ENCODE measurements at places on chromosomes 2 and 18. TPM values are rescaled to one million over a fixed set of nuclear protein-coding genes. Genes with fewer than 3 reads are reported as not detected.

The SERPINB13 gene
- not detected for total RNA-seq

The IL1RL1 gene
- total RNA-seq: not detected

The POTEI gene
- total RNA-seq: not detected

The RPRD1A gene
- total RNA-seq: 29.2 TPM

The FN1 gene
- 0.44 TPM for total RNA-seq

The CRYGC gene
- total RNA-seq: not detected

The PROKR1 gene
- total RNA-seq: not detected

DNA sequence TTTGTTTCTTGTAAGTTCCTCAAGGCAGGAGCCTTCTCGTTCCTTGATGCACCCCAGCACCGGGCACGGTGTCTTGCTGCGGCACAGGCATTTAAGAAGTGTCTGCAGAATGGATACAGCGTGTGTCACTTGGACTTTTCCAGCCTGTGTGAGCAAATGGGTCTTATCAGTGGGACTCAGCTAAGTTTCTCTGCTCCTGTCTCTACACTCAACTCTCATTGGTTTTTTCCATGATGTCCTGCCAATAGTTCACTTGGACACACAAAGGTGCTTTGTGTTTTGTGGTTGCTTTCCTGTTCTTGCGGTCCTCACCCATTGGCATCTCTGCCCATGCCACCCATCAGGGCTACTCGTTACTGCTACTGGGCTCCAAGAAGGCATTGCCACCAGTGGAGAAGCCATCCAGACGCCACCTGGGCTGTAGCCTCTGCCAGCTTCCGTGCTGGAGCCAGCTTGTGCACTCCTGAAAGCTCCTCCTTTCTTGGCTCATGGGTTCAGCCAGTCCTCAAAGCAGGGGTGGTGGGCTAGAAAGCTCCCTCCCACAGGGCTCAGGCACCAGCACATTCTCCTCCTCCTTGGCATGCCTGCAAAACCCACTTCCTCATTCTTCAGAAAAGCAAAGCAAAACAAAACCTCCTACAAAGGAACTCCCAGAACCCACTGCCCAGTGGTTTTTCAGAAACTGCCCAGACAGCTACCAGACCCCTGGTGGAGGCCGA is 41.4 kb downstream of the IL1R2 start:
- H3K4me1 ChIP-seq: peaks cover 35% of the 10 kb centered on the region
- H3K4me3 ChIP-seq: no peak overlapping the region
- DNase-seq: peak; percentile 35
- H3K27ac ChIP-seq: peak overlapping the region; percentile 82
- H3K36me3 ChIP-seq: peaks cover 11% of the 10 kb centered on the region

GRCh38 chr2:27049422-27050280 is 1.8 kb upstream of the AGBL5 start:
- H3K27ac ChIP-seq: peak overlapping the region; percentile 98
- peaks cover 5% of the 10 kb centered on the region for H3K27me3 ChIP-seq
- peak; percentile 53 for DNase-seq
- peaks cover 5% of the 10 kb centered on the region for H3K36me3 ChIP-seq
- H3K4me3 ChIP-seq: peak overlapping the region; percentile 96
- H3K4me1 ChIP-seq: peaks cover 23% of the 10 kb centered on the region

DNA sequence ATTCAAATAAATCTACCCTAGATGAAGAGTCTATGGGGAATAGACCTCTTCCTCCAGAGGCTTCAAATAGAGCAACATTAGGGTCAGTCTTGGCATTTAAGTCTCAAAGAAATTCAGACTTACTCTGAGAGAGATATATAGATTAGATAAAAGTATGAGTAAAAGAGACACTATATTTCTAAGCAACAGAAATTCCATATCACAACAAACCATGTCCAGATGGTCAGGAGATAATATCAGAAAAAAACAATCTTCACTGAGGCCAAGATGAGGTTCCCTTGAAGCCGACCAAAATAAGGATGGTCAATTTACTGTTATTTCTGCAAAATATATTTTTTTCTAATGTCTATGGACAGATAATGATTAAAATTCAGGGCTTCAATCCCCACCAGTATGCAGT is 89.1 kb upstream of the NOSTRIN start:
- H3K27ac ChIP-seq: no peak overlapping the region
- no peaks in the 10 kb centered on the region for H3K27me3 ChIP-seq
- peaks cover 6% of the 10 kb centered on the region for H3K36me3 ChIP-seq
- H3K4me1 ChIP-seq: peaks cover 13% of the 10 kb centered on the region

DNA sequence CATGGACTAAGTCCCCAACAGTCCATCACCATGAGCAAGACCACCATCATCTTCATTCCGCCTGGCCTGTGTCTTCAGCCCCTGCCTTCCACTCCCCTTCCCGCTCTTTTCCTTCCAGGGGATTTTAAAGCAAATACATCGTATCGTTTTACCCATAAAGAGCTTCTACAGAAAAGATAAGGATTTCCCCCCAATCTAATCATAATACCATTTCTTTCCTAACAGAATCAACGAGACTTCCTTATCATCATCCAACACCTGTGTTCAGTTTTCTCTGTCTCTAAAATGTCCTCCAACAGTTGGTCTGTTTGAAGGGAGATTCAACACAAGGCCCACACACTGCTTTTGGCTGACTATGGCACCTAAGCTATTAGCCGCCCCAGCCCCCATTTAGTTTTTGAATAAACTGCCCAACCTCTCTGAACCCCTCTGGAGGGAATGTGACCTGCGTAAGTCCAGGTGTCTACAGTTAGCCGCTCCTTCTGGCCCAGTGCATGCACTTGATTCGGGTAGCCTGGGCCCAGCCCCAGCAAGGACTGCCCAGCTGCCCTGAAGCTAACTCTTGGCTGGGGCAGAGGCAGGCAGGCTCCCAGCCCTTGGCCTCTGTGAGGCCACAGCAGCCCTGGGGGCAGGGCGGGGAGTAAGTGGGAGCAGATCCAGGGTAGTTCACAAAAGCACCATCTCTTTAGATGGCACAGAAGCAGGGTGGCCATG is 25.3 kb upstream of the SEMA4C start:
- no peak overlapping the region for H3K4me3 ChIP-seq
- no peaks in the 10 kb centered on the region for H3K36me3 ChIP-seq
- H3K4me1 ChIP-seq: peaks cover 62% of the 10 kb centered on the region
- H3K27me3 ChIP-seq: no peaks in the 10 kb centered on the region

DNA sequence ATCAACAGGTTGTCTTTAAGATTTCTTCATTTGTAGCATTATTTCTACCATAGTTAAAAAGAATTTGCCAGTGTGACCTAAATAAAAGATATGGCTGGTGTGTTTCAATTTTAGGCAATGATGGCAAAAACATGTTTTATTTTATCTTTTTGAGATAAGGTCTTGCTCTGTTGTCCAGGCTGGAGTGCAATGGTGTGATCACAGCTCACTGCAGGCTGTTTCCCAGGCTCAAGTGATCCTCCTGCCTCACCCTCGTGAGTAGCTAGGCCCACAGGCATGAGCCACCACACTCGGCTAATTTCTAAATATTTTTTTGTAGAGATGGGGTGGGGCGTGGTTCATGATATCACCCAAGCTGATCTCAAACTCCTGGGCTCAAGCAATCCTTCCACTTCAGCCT is 47.0 kb upstream of the COBLL1 start:
- no peak overlapping the region for H3K4me3 ChIP-seq
- DNase-seq: no peak
- no peak overlapping the region for H3K27ac ChIP-seq
- H3K27me3 ChIP-seq: no peaks in the 10 kb centered on the region
- H3K4me1 ChIP-seq: no peaks in the 10 kb centered on the region

DNA sequence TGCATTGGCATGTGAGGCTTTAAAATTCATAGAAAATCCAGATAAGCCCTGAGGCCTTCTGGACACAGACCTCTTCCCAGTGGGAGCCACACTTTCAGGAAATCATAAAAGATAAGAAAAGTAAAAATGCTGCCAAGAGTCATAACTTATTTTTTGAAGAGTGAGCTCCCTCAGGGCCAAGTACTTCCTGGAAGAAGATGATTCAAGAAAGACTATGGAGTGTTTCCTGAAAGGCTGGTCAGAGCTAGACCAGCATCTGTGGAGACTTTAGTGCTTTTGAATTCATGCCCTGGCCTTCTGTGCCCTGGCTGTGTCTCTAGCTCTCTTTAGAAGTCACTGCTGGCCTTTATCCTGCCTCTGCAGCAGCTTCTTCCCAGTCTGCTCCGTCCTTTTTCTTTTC is 6.4 kb upstream of the XDH start:
- H3K27me3 ChIP-seq: peaks cover 5% of the 10 kb centered on the region
- H3K27ac ChIP-seq: no peak overlapping the region
- H3K4me1 ChIP-seq: peaks cover 6% of the 10 kb centered on the region
- H3K36me3 ChIP-seq: peaks cover 3% of the 10 kb centered on the region
- DNase-seq: no peak

- no peak overlapping the region for H3K4me3 ChIP-seq
- no peaks in the 10 kb centered on the region for H3K36me3 ChIP-seq
- peaks cover 11% of the 10 kb centered on the region for H3K27me3 ChIP-seq
- no peak for DNase-seq
- H3K27ac ChIP-seq: no peak overlapping the region
These were observed 20.7 kb downstream of the LIPG start for GRCh38 chr18:49582579-49582978.

GRCh38 chr2:230931556-230932231 is 6.7 kb upstream of the GPR55 start:
- no peak overlapping the region for H3K27ac ChIP-seq
- no peak overlapping the region for H3K4me3 ChIP-seq
- peaks cover 5% of the 10 kb centered on the region for H3K36me3 ChIP-seq
- peaks cover 20% of the 10 kb centered on the region for H3K4me1 ChIP-seq
- peaks cover 4% of the 10 kb centered on the region for H3K27me3 ChIP-seq
- DNase-seq: no peak

DNA sequence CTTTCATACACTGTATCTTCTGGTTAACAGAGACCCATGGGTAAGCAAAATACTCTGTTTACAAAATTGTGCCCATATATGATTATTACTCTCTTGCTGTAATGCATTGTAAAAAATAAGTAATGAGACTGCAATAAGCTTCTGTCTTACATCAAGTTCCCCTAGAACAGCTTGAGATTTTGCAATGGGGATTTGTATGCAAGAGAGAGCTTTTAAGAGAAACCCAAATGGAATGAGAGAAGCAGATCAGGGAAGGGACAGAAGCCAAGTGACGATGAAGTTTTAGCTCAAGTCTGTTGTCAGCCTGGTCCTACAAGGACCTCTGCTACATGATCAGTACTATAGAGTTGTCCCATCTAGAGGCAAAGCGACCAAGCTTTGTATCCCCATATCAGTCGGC is 218.1 kb upstream of the VWC2L start:
- no peaks in the 10 kb centered on the region for H3K27me3 ChIP-seq
- H3K4me1 ChIP-seq: no peaks in the 10 kb centered on the region
- DNase-seq: no peak
- H3K36me3 ChIP-seq: no peaks in the 10 kb centered on the region
- no peak overlapping the region for H3K27ac ChIP-seq

DNA sequence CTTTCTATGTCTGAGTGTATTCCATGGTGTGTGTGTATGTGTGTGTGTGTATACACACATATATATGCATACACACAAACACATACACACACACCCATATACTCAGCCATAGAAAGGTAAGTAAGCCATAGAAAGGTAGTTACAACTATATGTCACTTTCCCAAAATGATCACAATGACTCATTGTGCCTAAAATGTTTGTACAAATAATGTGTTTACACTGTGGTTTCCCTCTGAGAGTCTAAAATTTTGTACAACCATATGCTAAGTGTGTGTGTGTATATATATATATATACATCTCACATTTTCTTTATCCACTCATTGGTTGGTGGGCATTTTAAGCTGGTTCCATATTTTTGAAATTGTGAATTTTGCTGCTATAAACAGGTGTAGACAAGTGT is 55.3 kb upstream of the CSRNP3 start:
- H3K36me3 ChIP-seq: no peaks in the 10 kb centered on the region
- no peak for DNase-seq
- H3K4me1 ChIP-seq: no peaks in the 10 kb centered on the region
- no peak overlapping the region for H3K4me3 ChIP-seq
- no peak overlapping the region for H3K27ac ChIP-seq

GRCh38 chr18:41928581-41928980 is 26.5 kb upstream of the PIK3C3 start:
- H3K36me3 ChIP-seq: no peaks in the 10 kb centered on the region
- H3K4me3 ChIP-seq: no peak overlapping the region
- no peak for DNase-seq
- peaks cover 12% of the 10 kb centered on the region for H3K27me3 ChIP-seq
- H3K4me1 ChIP-seq: no peaks in the 10 kb centered on the region

- H3K27ac ChIP-seq: no peak overlapping the region
- H3K4me1 ChIP-seq: peaks cover 5% of the 10 kb centered on the region
- no peaks in the 10 kb centered on the region for H3K36me3 ChIP-seq
- DNase-seq: no peak
- peak overlapping the region; percentile 11 for H3K4me3 ChIP-seq
These were observed 48.2 kb upstream of the SP3 start for GRCh38 chr2:174013315-174013751.

DNA sequence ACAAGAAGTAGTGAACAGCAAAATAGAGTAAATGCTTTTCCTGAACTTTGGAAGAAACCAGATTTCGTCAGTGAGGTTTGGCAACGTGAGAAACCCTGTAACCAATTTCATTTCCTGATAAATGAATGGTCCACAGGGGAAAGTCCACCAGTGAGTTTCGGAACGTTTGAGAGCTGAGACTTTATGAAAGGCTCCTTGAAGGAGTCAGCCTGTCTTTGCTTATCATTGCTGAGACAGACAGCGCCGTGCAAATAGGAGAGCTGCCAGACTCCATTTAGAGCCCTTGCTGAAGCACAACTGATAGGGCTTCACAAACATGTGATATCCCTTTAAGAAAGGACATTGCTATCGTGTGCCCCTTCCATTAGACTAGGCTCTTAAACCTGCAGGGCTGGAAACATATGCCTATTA is 121.8 kb upstream of the SMAD7 start:
- no peak for DNase-seq
- H3K27me3 ChIP-seq: no peaks in the 10 kb centered on the region
- H3K4me3 ChIP-seq: no peak overlapping the region
- H3K4me1 ChIP-seq: peaks cover 6% of the 10 kb centered on the region

- no peak overlapping the region for H3K4me3 ChIP-seq
- no peaks in the 10 kb centered on the region for H3K36me3 ChIP-seq
- peaks cover 3% of the 10 kb centered on the region for H3K4me1 ChIP-seq
- H3K27me3 ChIP-seq: peaks cover 66% of the 10 kb centered on the region
- H3K27ac ChIP-seq: no peak overlapping the region
These were observed 378.3 kb downstream of the MTX2 start for GRCh38 chr2:176647325-176648165.

DNA sequence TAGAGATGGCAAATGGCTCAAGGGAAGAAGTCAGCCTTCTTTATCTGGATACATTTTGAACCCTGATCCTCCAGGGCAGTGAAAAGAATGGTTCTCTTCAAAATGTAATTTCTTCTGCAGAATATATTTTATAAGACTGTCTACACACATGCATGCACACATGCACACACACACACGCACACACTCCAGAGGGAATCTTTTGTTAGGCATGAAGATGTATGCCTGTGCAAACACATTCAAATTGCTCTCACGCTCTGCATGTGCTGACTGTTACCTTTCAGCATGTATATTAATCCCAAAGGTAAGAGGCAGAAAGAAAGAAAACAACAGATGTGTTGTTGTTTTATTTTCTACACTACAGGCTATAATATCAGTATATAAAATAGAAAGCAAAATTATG is 43.2 kb downstream of the SLC5A7 start:
- no peaks in the 10 kb centered on the region for H3K27me3 ChIP-seq
- no peaks in the 10 kb centered on the region for H3K4me1 ChIP-seq
- no peak overlapping the region for H3K4me3 ChIP-seq
- H3K27ac ChIP-seq: no peak overlapping the region
- DNase-seq: no peak
